ENCODE measurements at places on chromosomes 16 and 17. TPM values are rescaled to one million over a fixed set of nuclear protein-coding genes. Genes with fewer than 3 reads are reported as not detected.

- no peaks in the 10 kb centered on the region for H3K27me3 ChIP-seq
- H3K27ac ChIP-seq, result no peak overlapping the region
- peaks cover 26% of the 10 kb centered on the region for H3K36me3 ChIP-seq
These were observed 299.3 kb downstream of the XYLT1 start for GRCh38 chr16:17171250-17172143.

DNA sequence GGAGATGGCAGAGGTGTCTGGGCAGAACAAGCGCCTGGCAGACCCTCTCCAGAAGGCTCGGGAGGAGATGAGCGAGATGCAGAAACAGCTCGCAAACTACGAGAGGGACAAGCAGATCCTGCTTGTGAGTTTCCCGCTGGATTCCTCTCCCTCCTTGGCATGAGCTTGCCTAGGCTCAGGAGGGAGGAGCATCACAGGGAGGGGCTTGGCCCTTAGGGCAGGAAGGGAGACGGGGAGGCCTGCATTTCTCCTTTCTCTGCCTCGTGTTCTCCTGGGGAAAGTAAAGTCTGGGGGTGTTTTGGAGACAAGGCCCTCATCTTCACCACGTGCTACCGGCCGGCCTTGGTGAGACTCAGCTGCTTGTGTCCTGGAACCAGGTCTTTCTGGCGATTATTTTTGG is 18.0 kb upstream of the DBNDD1 start:
- H3K36me3 ChIP-seq, result peaks cover 2% of the 10 kb centered on the region
- H3K27ac ChIP-seq, result no peak overlapping the region
- no peaks in the 10 kb centered on the region for H3K4me1 ChIP-seq
- no peaks in the 10 kb centered on the region for H3K27me3 ChIP-seq

- DNase-seq, result no peak
- no peak overlapping the region for H3K27ac ChIP-seq
- peak overlapping the region; percentile 95 for H3K4me3 ChIP-seq
- H3K27me3 ChIP-seq, result no peaks in the 10 kb centered on the region
- H3K4me1 ChIP-seq, result peaks cover 41% of the 10 kb centered on the region
These were observed 2.2 kb downstream of the PIP4K2B start for GRCh38 chr17:38797158-38797490.

DNA sequence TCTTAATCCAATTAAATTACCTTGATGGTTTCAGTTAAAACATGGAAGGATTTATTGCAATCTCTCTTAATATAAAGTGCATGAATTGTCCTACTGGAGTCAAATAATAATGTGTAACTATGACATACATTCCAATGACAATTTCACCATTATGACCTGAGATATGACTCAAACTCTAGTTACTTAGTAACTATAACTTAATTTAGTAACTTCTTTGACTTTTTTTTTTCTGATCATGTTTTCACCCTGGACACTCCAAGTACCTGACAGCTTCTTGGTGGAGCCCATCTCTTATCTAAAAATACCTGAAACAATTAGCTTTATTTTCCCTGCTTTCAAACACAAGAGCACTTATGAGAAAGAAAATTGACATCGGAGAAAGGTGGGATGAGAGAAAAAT is 123.7 kb downstream of the STX8 start:
- no peak overlapping the region for H3K4me3 ChIP-seq
- H3K27me3 ChIP-seq, result no peaks in the 10 kb centered on the region
- DNase-seq, result no peak
- no peaks in the 10 kb centered on the region for H3K36me3 ChIP-seq
- H3K4me1 ChIP-seq, result no peaks in the 10 kb centered on the region

- no peak for DNase-seq
- H3K4me1 ChIP-seq, result peaks cover 16% of the 10 kb centered on the region
- no peak overlapping the region for H3K27ac ChIP-seq
These were observed 2.1 kb downstream of the CMTM1 start for GRCh38 chr16:66568355-66568754.

The GNAO1 gene
- 2.3 TPM for total RNA-seq

DNA sequence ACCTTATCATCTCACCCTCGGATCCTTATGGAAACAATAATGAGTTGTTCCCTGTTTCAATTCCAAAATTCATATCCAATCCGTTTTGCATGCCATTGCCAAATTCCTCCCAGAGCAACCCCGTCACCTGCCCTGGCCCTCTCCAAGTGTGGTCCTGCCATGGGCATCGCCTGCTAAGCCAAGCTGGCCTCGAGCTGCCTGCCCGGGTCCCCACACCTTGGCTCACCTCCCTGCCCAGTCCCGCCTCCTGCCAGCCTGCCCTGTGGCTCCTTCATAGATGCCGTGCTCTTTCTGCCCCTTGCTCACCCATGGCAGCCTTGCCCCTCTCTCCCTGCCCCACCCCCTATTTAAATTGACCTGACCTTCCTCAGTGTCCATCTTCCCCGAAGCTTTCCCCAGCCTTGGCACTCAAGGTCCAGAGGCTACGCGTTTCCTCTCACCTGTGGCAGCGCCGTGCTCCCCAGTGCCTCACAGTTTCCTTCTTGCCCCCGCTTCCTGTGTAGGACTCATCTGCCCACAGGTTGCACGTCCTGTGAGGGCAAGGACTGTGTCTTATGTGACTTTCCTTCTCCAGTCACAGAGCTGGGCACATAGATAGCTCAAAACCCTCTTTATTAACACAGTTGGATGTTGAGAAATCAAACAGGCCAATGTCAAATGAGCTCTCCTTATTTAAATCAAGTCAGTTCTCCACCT is 12.7 kb downstream of the MAPT start:
- H3K36me3 ChIP-seq, result no peaks in the 10 kb centered on the region
- peak; percentile 61 for DNase-seq
- H3K27me3 ChIP-seq, result peaks cover 18% of the 10 kb centered on the region

The RGS9 gene
- 3.1 TPM for total RNA-seq

The KPNA2 gene
- total RNA-seq, result 210 TPM

DNA sequence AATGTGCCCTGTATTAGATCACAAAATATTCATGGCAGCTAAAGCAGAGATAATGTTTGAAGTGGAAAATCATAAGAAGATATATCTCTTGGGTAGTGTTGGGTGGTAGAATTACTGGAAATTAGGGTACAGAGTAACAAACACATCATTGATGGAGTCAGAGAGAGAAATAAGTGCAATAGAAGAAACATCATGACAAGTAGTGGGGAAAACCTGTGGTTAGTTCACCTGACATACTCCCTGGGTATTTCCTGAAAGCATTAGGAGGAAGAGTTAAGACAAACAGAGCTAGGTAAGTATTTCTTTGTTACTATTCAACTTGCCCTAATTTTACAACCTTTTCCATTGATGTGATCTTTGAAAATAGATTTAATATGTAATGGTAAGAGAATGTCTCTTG is 691.9 kb upstream of the SOX9 start:
- no peaks in the 10 kb centered on the region for H3K27me3 ChIP-seq
- no peak for DNase-seq
- H3K4me1 ChIP-seq, result no peaks in the 10 kb centered on the region
- H3K36me3 ChIP-seq, result no peaks in the 10 kb centered on the region

The DHRS7C gene
- total RNA-seq, result not detected

DNA sequence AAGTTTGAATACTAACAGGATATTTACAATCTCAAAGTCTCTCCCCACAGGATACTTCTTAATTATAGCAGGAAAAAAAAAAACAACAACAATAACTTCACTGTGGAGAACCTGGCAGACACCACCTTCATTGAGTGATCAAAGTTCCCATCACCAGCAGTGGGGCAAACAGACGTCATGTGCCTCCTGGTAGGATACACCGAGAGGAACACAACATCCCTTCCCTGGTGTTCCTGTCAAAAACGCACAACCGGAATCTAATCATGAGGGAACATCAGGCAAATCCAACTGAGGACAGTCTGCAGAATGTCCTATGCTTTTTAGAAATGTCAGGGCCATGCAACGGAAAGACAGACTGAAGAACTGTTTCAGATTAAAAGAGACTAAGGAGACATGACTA is 80.0 kb downstream of the ZFHX3 start:
- DNase-seq, result no peak
- no peak overlapping the region for H3K4me3 ChIP-seq
- H3K27ac ChIP-seq, result no peak overlapping the region
- H3K4me1 ChIP-seq, result no peaks in the 10 kb centered on the region
- peaks cover 6% of the 10 kb centered on the region for H3K27me3 ChIP-seq

DNA sequence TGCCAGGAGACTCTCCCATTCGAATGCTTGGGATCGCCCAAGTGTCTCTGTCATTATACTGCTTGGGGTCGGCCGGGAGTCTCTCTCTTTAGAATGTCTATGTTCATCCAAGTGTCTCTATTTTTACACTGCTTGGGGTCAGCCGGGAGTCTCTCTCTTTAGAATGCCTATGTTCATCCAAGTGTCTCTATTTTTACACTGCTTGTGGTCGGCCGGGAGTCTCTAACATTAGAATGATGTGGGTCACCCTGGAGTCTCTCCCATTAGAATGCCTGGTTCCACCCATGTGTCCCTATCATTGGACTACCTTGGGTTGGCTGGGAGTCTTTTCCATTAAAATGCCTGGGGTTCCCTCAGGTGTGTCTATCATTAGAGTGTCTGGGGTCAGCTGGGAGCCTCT is 2230.4 kb downstream of the TP53TG3F start:
- H3K4me1 ChIP-seq, result no peaks in the 10 kb centered on the region
- DNase-seq, result no peak
- H3K27me3 ChIP-seq, result no peaks in the 10 kb centered on the region

The KRT12 gene
- not detected for total RNA-seq

GRCh38 chr16:87842209-87842869 is 27.0 kb downstream of the SLC7A5 start:
- H3K4me3 ChIP-seq, result no peak overlapping the region
- peaks cover 46% of the 10 kb centered on the region for H3K36me3 ChIP-seq
- H3K27me3 ChIP-seq, result no peaks in the 10 kb centered on the region
- no peak for DNase-seq

DNA sequence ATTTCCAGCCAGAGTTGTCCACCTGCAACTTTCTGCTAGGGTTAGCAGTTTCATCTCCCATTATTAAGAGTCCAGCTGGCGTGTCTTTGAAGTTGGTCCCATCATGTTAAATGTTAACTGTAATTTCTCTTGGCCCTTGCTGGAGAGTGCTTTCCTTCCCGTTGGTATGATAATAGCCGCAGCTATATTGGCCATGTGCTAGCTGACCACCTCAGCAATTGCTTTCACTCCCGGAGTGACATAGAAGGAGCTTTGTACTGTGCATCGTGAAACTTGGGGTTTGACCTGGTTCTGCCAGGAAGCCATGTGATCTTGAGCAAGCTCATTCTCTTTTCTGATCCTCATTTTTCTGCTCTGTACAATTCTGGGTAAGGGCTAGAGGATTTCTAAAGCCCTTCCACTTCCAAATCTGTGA is 81.0 kb upstream of the TBX2 start:
- H3K27me3 ChIP-seq, result peaks cover 2% of the 10 kb centered on the region
- H3K4me1 ChIP-seq, result no peaks in the 10 kb centered on the region
- H3K36me3 ChIP-seq, result no peaks in the 10 kb centered on the region
- H3K27ac ChIP-seq, result no peak overlapping the region
- DNase-seq, result no peak
- no peak overlapping the region for H3K4me3 ChIP-seq

The BCL7C gene
- total RNA-seq, result 23.9 TPM

The ANKRD40CL gene
- not detected for total RNA-seq

- no peaks in the 10 kb centered on the region for H3K4me1 ChIP-seq
- DNase-seq, result no peak
- no peak overlapping the region for H3K4me3 ChIP-seq
- no peaks in the 10 kb centered on the region for H3K27me3 ChIP-seq
These were observed 126.2 kb upstream of the RPL38 start for GRCh38 chr17:74077231-74077630.

- H3K27me3 ChIP-seq, result no peaks in the 10 kb centered on the region
- H3K27ac ChIP-seq, result peak overlapping the region; percentile 94
These were observed 907 bp downstream of the TRAPPC2L start for GRCh38 chr16:88857728-88858339.

The TNFSF13 gene
- total RNA-seq, result 3.5 TPM

The TSPOAP1 gene
- 23.6 TPM for total RNA-seq

- H3K36me3 ChIP-seq, result no peaks in the 10 kb centered on the region
- DNase-seq, result no peak
- no peak overlapping the region for H3K27ac ChIP-seq
- H3K4me1 ChIP-seq, result no peaks in the 10 kb centered on the region
These were observed 89.8 kb downstream of the GSG1L start for GRCh38 chr16:27973678-27974077.

DNA sequence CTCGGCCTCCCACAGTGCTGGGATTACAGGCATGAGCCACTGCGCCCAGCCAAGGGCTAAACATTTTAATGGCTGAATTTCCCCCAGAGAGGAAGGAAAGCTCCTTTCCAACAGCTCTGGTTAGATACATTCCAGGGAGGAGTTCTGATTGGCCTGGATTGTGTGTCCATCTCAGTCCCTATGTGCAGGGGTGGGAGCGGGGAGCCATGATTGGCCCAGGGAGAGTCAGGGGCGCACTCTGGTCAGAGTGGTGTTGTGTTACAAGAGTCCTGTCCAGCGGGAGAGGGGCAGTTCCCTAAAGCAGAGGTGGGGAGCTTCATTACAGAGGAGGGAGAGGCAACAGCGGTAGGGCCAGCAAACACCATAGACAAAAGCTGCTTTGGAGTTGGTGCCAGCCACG is 75.0 kb downstream of the RAP1GAP2 start:
- H3K27ac ChIP-seq, result no peak overlapping the region
- DNase-seq, result no peak

The GINS3 gene
- total RNA-seq, result 25.0 TPM

The RNF43 gene
- total RNA-seq, result 0.95 TPM

The RAB11FIP4 gene
- total RNA-seq, result 26.4 TPM

GRCh38 chr16:74477226-74477625 is 55.9 kb upstream of the CLEC18B start:
- no peak overlapping the region for H3K4me3 ChIP-seq
- H3K27me3 ChIP-seq, result no peaks in the 10 kb centered on the region
- H3K27ac ChIP-seq, result no peak overlapping the region
- no peaks in the 10 kb centered on the region for H3K4me1 ChIP-seq

The SOX8 gene
- total RNA-seq, result 0.92 TPM

DNA sequence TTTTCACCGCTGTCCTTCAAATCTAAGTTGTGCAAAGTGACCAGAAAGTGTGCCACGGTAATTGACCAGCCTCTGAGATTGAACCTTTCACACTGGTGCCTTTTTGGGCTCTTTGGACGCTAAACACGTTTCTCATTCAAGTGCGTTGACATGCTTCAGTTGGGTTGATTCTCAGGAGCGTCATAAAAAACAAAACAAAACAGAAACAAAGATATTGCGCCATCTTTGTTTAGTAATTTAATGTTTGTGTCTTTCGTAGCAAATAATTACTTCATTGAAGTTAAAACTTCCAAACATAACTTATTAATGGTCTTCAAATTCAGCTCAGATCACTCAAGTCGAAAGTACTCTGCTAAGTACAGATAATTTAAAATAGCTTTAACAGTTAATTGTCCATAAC is 80.2 kb downstream of the OR1D5 start:
- DNase-seq, result no peak
- H3K36me3 ChIP-seq, result peaks cover 7% of the 10 kb centered on the region
- no peaks in the 10 kb centered on the region for H3K4me1 ChIP-seq

DNA sequence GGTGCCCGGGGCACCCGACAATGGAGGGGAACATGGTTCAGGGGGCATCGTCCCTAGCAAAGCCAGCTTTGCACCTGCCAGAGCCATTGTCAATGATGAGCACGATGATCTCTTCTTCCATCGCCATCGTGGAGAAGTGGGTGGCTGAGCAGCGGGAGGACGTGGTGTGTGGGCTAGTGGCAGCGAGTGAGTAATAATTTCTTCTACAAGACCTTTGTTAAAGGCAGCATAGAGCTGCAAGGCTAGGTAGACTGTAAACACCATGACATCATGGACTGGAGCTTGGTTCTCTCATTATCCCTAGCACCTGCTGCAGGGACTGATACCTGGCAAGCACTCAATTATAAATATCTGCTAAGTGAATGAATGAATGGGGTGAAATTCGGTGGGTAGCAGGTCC is 6.7 kb upstream of the HEATR3 start:
- no peak overlapping the region for H3K27ac ChIP-seq
- no peaks in the 10 kb centered on the region for H3K36me3 ChIP-seq
- DNase-seq, result no peak
- H3K27me3 ChIP-seq, result no peaks in the 10 kb centered on the region
- no peaks in the 10 kb centered on the region for H3K4me1 ChIP-seq

The UNC119 gene
- total RNA-seq, result 60.2 TPM
